ENCODE measurements at places on chromosomes 7 and 10.

GRCh38 chr7:82210416-82211184 lies 233.0 kb downstream of the CACNA2D1 start:
- no peak for DNase-seq

DNA sequence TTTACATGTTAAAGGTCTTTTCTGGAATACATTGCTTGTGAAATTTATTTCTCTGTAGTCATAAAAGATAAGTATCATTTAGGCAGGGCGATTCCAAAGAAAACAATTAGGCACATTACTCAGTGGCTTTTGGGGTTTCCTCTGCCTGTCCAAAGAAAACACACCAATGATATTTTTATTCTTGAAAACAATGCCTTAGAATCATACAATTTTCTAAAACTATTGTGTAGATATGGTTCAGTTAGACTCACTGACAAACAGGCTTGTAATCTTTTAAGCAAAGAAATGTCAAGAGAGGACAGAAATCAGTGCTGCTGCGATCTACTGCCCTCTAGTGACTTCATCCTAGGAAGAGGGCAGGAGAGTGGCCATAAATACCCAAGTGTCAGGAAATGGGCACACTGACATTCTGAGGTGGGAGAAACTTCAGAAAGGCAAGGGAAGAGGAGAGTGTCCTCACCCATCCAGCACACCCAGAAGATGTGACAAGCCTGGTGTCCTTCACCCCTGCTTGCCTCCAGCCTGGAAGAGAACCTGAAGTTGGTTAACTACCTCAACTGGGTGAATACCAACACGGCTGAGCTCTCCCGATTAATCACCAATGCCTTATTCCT lies 120.5 kb downstream of the GALNT11 start:
- DNase-seq = no peak

DNA sequence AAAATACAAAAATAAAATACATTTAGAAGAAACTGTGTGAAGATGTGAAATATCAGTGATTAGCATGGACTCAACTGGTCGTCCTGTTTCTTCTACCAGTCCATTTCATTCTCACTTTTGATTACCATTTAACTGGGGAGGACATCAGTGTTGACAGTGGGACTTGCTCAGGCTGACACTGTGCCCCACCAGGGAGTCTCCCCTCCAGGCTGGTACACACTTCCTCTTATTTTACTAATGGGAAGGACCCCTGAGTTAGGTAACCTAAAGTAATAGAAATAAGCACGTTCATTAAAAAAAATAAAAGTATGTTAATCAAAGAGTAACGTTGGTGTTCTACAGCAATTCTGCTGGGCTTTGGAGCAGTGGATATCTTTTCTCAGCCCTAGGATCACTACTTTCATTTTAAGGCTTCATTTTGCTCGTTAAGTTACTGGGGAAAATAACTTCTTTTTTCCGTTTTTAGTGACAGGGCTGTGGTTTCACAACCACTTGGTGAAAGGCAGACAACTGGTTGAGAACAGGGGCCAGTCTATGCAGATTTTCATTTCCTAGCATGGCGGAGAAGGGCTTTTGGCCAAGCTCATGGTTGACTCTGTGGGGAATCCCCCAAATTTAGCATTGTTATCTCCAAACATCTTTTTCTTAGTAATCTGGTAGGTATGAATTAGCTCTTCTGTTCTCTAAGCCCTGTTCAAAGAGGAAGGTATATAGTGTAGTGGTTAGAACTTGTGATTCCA lies 2.1 kb downstream of the SNX10 start:
- no peak for DNase-seq

DNA sequence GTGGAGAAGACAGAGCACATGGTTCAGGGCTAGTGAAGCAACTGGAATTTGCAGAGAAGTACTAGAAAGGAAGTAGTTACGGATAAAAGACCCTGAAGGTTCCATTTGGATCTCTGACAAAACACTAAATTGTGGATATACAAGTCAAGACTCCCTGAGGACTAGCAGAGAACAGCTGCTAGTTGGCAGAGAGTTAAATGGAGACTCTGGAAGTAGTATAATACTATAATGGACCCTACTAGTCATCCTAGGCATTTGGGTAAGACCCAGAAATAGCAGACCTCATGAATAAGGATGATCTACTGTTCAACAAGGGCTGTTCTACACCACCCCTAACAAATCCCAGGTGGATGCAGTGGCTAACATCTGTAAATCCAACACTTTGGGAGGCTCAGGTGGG lies 19.1 kb downstream of the MCMBP start:
- DNase-seq = no peak

- DNase-seq = no peak
Observed at GRCh38 chr7:100964630-100965029, 4.7 kb upstream of the MUC12 start.

GRCh38 chr7:131196803-131197202 lies 130.9 kb upstream of the MKLN1 start:
- no peak for DNase-seq

GRCh38 chr7:158125091-158125490 lies 462.5 kb downstream of the PTPRN2 start:
- DNase-seq = no peak

DNA sequence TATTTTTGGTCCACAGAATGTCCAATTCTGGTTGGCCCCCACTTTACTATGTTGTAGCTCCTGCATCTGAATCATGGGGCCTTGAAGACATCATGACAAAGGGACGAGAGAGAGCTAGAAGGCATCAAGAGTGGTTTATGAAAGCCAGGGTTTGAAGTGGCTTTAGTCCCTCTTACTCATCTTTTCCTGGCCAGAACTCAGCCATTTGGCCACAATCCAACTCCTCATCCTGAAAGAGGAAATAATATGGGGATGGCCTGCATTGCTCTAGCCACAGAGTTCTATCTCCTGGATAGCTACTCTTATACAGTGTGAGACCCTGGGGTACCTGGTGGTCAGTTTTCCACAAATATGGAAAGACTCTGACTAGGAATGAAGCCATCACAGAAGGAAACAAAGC lies 418.9 kb downstream of the XPNPEP1 start:
- DNase-seq = no peak

- DNase-seq = no peak
Observed at GRCh38 chr7:80921130-80921529, 2.3 kb upstream of the SEMA3C start.

- no peak for DNase-seq
Observed at GRCh38 chr10:132298038-132298881, 9.5 kb downstream of the STK32C start.

- no peak for DNase-seq
Observed at GRCh38 chr7:119090851-119091250, 866.3 kb downstream of the ANKRD7 start.

DNA sequence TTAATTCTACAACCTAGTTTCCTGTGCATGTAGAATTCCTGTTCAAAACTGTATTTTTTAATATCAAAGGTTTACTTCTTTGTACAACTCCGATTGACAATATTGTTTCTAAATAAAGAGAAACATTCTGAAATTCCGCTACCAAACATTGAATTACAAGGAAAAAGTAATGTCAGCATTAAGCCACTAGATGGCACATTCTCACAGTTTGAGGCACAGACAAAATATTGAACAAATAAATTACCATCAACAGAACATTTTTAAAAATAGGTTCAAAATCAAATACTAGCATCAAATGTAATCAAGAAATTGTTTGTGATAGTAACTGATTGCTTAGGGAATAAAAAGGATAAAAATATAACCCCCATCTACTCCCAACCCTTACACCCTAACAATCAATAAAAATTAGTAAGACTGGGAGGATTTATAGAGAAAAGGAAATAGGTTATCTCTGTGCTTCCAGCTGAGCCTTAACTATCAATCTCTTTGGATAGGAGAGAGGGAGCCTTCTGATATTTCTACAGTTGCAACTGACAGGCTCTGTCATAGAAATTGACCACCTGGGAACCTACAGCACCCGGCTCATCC lies 86.6 kb upstream of the C7orf33 start:
- no peak for DNase-seq
